ENCODE measurements at places on chromosomes 3 and 15.

- DNase-seq, result no peak
- peaks cover 49% of the 10 kb centered on the region for H3K4me1 ChIP-seq
- peaks cover 13% of the 10 kb centered on the region for H3K36me3 ChIP-seq
- no peak overlapping the region for H3K27ac ChIP-seq
- no peak overlapping the region for H3K4me3 ChIP-seq
These were observed 459.6 kb downstream of the SHQ1 start for GRCh38 chr3:72388644-72389043.

DNA sequence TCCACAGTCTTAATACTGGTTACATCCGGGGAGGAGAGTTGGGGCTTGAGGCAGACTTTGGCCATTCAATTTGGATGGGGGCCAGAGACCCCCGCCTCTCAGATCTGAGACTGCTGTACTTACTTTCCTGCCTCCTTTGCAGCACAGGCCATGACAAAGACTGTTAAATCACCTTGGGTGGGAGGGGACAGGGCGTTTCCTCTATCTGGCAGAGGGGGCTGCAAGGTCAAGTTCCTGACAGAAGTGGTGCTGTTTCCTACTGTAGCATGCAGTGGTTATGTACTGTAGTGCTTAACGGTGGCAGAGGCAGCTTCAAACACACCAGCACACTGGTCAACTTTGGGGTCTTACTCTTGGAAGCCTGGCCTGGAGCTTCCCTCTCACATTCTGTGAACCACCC lies 261.2 kb upstream of the LRRFIP2 start:
- no peak overlapping the region for H3K4me3 ChIP-seq
- no peak for DNase-seq
- H3K27me3 ChIP-seq, result no peaks in the 10 kb centered on the region
- peaks cover 2% of the 10 kb centered on the region for H3K4me1 ChIP-seq
- peaks cover 12% of the 10 kb centered on the region for H3K36me3 ChIP-seq
- no peak overlapping the region for H3K27ac ChIP-seq

GRCh38 chr3:9301091-9301490 lies 51.6 kb upstream of the SRGAP3 start:
- H3K4me1 ChIP-seq, result peaks cover 13% of the 10 kb centered on the region
- no peak for DNase-seq
- H3K27me3 ChIP-seq, result peaks cover 6% of the 10 kb centered on the region
- H3K36me3 ChIP-seq, result no peaks in the 10 kb centered on the region
- H3K4me3 ChIP-seq, result no peak overlapping the region

GRCh38 chr15:51751697-51752683 lies 593 bp downstream of the TMOD2 start:
- H3K4me1 ChIP-seq, result peaks cover 26% of the 10 kb centered on the region
- peaks cover 8% of the 10 kb centered on the region for H3K27me3 ChIP-seq
- H3K4me3 ChIP-seq, result peak overlapping the region; percentile 81
- DNase-seq, result peak; percentile 18

GRCh38 chr3:32873531-32874130 lies 55.8 kb downstream of the TRIM71 start:
- no peak for DNase-seq
- no peak overlapping the region for H3K4me3 ChIP-seq
- no peak overlapping the region for H3K27ac ChIP-seq
- no peaks in the 10 kb centered on the region for H3K36me3 ChIP-seq
- no peaks in the 10 kb centered on the region for H3K27me3 ChIP-seq

DNA sequence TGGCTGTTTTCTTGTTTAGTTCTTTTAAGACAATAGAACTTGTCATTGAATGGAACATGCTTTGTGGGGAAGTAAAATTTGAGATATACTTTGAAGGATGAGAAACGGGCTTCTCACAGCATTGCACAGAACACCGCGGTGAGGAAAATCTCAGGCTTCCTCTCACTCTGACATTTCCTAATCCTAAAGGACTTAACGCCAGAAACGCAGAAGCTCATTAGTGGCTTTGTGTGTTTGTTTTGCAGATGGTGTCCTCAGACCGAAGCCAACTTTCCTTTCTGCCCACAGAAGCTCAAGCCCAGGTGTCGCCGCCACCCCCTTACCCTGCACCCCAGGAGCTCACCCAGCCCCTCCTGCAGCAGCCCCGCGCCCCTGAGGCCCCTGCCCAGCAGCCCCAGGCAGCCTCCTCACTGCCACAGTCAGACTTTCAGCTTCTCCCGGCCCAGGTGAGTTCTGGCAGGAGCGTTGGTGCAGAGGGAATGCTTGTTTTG lies 78.9 kb upstream of the BLM start:
- DNase-seq, result no peak
- peaks cover 27% of the 10 kb centered on the region for H3K36me3 ChIP-seq
- no peak overlapping the region for H3K27ac ChIP-seq
- H3K4me3 ChIP-seq, result no peak overlapping the region
- H3K4me1 ChIP-seq, result peaks cover 2% of the 10 kb centered on the region

- no peak for DNase-seq
- H3K4me3 ChIP-seq, result no peak overlapping the region
- H3K36me3 ChIP-seq, result peaks cover 6% of the 10 kb centered on the region
- H3K27me3 ChIP-seq, result no peaks in the 10 kb centered on the region
- peaks cover 14% of the 10 kb centered on the region for H3K4me1 ChIP-seq
These were observed 38.0 kb downstream of the TXNRD3 start for GRCh38 chr3:126616931-126617330.

DNA sequence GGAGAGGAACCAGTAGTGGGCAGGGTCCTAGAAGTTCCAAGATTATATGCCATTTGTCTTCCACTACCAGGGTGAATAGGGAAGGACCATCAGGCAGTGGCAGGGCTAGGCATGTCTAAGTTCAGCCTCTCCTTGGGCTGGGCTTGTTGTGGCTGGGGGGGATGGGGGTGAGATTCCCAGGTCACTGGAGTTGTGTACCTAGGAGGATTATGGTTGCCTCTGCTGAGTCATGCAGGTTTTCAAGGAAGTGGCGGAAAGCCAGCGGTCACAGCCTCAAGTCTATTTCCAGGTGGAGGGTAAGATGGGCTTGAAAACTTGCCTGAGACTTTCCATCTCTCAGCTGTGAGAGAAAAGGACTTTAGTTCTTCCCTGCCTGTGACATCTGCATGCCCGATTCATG lies 1407.1 kb downstream of the SI start:
- no peak for DNase-seq
- no peaks in the 10 kb centered on the region for H3K36me3 ChIP-seq
- no peak overlapping the region for H3K27ac ChIP-seq
- no peaks in the 10 kb centered on the region for H3K4me1 ChIP-seq

DNA sequence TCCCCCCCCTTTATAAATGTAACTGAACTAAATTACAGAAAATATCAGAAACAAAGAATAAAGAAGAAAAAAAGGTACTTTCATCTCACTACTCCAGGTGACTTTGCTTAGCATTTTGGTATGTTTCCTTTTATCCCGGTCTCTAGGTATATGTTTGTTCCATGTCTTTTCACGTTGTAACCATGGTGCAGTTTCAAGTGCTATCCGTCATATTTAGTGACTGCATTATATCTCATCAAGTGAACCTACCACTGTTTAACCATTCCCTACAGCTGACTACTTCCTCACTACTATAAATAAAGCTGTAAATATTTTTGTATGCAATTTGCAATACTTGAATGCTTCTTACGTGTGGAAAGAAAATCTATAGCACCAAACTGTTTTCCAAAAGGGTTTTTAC lies 2.2 kb downstream of the BTBD1 start:
- peaks cover 1% of the 10 kb centered on the region for H3K27me3 ChIP-seq
- DNase-seq, result no peak
- no peak overlapping the region for H3K4me3 ChIP-seq
- H3K36me3 ChIP-seq, result peaks cover 19% of the 10 kb centered on the region

- H3K36me3 ChIP-seq, result no peaks in the 10 kb centered on the region
- H3K4me1 ChIP-seq, result peaks cover 11% of the 10 kb centered on the region
- no peak for DNase-seq
- H3K27ac ChIP-seq, result no peak overlapping the region
These were observed 50.0 kb upstream of the TBC1D23 start for GRCh38 chr3:100210772-100211135.

GRCh38 chr3:55074796-55075195 lies 146.9 kb upstream of the LRTM1 start:
- H3K27me3 ChIP-seq, result peaks cover 2% of the 10 kb centered on the region
- H3K4me3 ChIP-seq, result no peak overlapping the region
- no peak overlapping the region for H3K27ac ChIP-seq

DNA sequence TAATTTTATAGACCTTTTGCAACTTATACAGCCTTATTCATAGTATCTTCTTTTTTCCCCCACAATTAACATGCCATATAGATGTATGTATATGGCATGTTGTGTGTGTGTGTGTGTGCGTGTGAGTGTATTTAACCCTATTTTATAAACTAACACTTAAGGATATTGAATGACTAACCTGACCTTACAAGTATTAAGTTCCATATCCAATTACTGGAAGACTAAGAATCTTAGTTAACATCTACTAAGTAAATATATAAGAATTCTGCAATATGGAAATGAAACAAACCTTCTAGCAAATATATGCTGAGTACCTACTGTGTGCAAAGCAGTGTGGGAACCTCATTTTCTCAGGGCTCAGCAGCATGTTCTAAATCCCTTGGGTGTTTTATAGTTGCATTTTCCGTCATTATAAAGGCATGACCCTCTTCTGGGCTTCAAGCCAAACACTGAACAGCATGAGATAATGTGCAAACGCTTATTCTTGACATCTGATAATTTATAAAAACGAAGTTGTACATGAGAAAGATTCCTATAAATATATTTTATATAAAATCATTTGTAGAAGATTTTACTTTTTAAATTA lies 105.5 kb downstream of the NLGN1 start:
- H3K27ac ChIP-seq, result no peak overlapping the region
- DNase-seq, result no peak
- no peaks in the 10 kb centered on the region for H3K4me1 ChIP-seq
- H3K4me3 ChIP-seq, result no peak overlapping the region

GRCh38 chr3:178005961-178006360 lies 530.3 kb upstream of the KCNMB2 start:
- peaks cover 9% of the 10 kb centered on the region for H3K36me3 ChIP-seq
- H3K27me3 ChIP-seq, result no peaks in the 10 kb centered on the region
- peaks cover 54% of the 10 kb centered on the region for H3K4me1 ChIP-seq

DNA sequence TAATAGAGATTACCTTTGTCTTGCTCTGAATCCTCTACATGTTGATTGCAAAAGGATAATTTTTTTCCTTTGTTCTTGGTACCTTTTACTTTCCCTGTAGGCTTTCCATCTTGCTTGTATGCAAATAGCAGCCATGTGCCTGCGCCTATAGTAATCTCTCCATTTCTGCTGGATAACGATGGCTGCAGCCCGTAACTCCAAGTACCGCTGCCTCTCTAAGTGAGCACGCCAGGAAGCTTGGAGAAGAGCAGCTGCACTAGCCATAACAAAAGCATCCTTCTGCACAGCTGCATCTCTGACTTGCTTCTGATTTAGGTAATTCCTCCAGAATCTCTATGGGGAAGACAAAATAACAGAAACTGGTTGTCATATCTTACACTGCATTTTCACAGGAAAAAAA lies 89.3 kb downstream of the NR2E3 start:
- no peak for DNase-seq
- no peaks in the 10 kb centered on the region for H3K27me3 ChIP-seq
- no peak overlapping the region for H3K4me3 ChIP-seq

- peaks cover 83% of the 10 kb centered on the region for H3K4me1 ChIP-seq
- peak overlapping the region; percentile 42 for H3K27ac ChIP-seq
- H3K36me3 ChIP-seq, result peaks cover 54% of the 10 kb centered on the region
- no peak for DNase-seq
These were observed 12.2 kb downstream of the SEMA7A start for GRCh38 chr15:74421302-74422245.

- H3K4me3 ChIP-seq, result no peak overlapping the region
- no peak for DNase-seq
- no peak overlapping the region for H3K27ac ChIP-seq
- peaks cover 2% of the 10 kb centered on the region for H3K27me3 ChIP-seq
- no peaks in the 10 kb centered on the region for H3K4me1 ChIP-seq
These were observed 566.9 kb upstream of the CCDC54 start for GRCh38 chr3:106810300-106810875.

DNA sequence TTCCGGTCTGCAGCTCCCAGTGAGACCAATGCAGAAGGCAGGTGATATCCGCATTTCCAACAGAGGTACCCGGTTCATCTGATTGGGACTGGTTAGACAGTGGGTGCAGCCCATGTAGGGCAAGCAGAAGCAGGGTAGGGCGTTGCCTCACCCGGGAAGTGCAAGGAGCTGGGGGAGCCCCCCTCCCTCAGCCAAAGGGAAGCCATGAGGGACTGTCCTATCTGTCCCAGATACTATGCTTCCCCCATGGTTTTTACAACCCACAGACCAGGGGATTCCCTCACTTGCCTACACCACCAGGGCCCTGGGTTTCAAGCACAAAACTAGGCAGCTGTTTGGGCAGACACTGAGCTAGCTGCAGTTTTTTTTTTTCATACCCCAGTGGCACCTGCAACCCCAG lies 71.8 kb downstream of the CPNE4 start:
- peaks cover 1% of the 10 kb centered on the region for H3K36me3 ChIP-seq
- no peaks in the 10 kb centered on the region for H3K4me1 ChIP-seq
- no peak for DNase-seq
- no peaks in the 10 kb centered on the region for H3K27me3 ChIP-seq
- H3K27ac ChIP-seq, result no peak overlapping the region
- no peak overlapping the region for H3K4me3 ChIP-seq

DNA sequence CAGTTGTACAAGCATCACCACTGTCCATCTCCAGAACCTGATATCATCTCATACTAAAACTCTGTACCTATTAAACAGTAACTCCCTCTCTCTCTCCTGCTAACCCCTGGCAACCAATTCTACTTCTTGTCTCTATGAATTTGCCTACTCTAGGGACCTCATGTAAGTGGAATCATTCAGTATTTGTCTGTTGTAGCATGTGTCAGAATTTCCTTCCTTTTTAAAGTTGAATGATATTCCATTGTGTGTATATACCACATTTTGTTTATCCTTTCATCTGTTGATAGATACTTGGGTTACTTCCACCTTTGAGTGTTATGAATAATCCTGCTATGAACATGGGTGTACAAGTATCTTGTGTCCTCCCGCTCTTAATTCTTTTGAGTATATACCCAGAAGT lies 16.6 kb downstream of the ZNF592 start:
- no peak for DNase-seq
- no peak overlapping the region for H3K4me3 ChIP-seq
- H3K4me1 ChIP-seq, result peaks cover 11% of the 10 kb centered on the region
- H3K36me3 ChIP-seq, result peaks cover 37% of the 10 kb centered on the region
- no peaks in the 10 kb centered on the region for H3K27me3 ChIP-seq
- peak overlapping the region; percentile 8 for H3K27ac ChIP-seq

DNA sequence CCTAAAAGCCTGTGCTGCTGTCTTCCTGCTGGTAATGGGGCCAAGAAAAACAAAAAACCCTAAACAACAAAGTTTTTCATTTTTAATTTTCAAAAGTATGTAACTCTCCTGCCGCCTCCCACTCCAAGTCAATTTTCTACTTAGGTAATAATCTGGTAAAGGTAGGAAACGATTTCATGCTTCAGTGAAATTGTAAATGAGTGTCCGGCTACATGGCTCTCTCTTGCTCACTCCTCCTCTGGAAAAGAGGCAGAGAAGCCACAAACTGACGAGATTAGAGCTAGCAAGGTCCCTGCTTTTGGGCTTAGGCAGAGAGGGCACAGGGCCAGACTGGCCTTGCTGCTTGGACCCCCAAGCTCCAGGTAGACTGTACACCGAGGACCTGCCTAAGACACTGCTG lies 23.5 kb downstream of the KLHL25 start:
- no peaks in the 10 kb centered on the region for H3K4me1 ChIP-seq
- no peak for DNase-seq
- H3K4me3 ChIP-seq, result no peak overlapping the region
- no peaks in the 10 kb centered on the region for H3K36me3 ChIP-seq

GRCh38 chr3:88896026-88896425 lies 211.4 kb upstream of the EPHA3 start:
- no peak for DNase-seq
- H3K4me3 ChIP-seq, result no peak overlapping the region
- no peak overlapping the region for H3K27ac ChIP-seq
- no peaks in the 10 kb centered on the region for H3K27me3 ChIP-seq
- no peaks in the 10 kb centered on the region for H3K36me3 ChIP-seq

- H3K4me3 ChIP-seq, result no peak overlapping the region
- H3K27ac ChIP-seq, result no peak overlapping the region
- H3K36me3 ChIP-seq, result no peaks in the 10 kb centered on the region
- peaks cover 22% of the 10 kb centered on the region for H3K4me1 ChIP-seq
- DNase-seq, result no peak
These were observed 168.5 kb downstream of the NFKBIZ start for GRCh38 chr3:102017784-102018183.
